ENCODE measurements at places on chromosomes 4 and X.
A peak's percentile ranks its signal among the peaks of the same experiment; 100 is the strongest.

DNA sequence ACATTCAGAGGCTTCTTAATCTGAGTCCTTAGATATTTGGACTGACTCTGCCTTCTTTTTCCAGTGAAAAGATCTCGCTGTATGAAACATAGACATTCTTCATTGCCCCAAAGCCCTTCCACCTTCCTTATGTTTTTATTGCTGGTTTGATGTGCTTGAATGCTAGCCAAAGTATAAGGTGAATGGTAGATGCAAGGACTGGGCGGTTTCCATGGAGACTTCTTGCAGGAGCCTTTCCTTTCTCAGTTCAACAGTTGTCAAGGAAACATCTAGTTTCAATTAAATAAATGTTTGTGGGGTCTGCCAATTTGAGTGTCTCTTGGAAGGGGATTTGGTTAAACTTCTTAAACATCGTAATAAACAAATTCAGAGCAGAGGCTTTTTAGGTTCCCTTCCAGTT, 46.0 kb downstream of the REPS2 start:
- DNase-seq, result no peak

DNA sequence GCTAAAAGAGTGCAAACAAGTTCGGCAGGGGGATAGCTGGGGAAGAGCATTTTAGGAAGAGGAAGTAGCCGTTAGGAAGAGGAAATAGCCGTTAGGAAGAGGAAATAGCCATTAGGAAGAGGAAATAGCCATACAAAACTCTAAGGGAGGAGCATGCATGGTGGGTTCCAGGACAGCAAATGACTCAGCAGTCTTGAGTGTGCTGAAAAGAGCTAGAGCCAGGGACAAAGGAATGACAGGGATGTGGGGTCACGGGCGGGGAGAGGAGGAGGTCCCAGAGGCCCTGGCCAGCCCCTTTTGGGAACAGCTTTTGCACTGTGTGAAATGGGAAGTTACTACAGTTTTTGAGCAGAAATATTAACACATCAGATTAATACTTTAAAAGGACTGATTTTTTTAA, 882.6 kb downstream of the TRIML1 start:
- DNase-seq, result no peak

- no peak for DNase-seq
Observed at GRCh38 chr4:173135241-173135847, 33.3 kb upstream of the GALNT7 start.

- no peak for DNase-seq
Observed at GRCh38 chr4:53009824-53010223, 147.7 kb downstream of the RASL11B start.

GRCh38 chr4:40299126-40299525, 36.0 kb upstream of the CHRNA9 start:
- DNase-seq, result no peak

GRCh38 chr4:154082760-154083535, 294.1 kb upstream of the SFRP2 start:
- no peak for DNase-seq

DNA sequence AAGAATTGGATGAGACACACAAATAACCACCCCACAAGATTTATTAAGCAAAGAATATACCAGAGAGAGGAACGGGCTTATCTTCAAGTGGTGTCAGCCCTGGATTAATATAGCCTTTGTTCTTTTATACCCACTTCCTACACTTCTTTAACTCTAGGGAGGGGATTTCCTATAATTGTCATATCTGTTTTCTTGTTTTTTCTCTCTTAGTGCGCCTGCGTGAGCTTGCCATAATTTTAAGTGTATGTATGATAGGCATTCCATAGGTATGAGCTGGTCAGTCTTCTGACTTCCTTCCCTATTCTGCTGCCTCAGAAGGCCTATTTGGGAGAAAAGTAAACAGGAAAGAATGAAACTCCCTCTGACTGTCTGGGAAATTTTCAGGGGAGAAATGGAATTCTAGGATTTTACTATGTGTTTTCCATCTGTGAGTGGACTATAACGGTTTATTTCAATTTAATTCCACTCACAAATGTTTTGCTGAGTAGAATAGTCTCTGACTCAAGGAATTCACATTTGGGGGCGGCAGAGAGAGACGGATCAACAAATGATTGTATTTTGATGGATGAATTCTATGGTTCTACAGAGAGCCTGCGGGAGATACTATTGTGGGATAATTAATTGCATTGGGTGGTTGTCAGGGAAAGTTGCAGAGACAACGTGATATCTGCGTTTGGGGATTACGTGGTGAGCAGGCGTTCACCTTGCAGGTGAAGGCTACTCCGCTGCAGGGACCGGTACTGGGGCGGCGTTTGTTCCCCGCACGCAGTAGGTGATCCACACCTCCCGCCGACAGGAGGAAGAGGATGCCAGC, 626 bp upstream of the CEP135 start:
- peak; percentile 71 for DNase-seq

DNA sequence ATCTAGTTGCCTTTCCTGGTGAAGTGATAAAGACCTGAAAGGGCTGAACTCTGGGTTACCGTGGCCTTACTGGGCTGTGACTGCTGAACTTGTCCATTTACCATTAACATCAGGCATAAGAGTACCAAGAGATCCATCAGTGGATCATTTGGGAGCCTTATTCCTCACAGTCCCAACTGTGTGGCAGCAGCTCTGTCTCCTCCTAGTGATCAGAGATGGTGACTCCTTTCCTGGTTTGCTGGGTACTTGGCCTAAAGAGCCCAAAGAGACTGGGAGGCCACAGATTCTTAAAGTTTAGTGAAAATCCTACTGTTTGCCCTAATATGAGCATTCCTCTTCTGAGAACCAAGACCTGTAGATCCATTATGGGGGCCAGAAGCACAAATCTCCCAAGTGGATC, 56.3 kb upstream of the ATP6AP2 start:
- DNase-seq, result no peak

DNA sequence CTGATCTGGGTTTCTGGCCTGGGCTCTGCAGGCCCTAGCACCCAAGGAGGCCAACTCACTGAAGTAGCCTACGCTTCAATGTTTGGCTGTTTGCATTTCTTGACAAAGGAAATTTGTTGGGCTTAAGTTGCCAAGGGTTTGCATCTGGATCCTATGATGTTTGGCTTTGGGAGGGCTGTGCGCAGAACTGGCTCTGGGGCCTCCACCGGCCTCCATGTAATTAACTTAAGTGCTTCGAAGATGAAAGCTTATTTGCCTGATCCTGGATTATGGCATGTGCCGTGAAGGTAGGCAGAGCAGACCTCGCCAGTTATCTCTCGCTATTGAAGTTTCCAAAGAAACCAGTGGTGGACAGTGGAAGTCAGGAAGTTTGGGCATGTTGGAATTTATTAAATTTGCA, 124.3 kb upstream of the STX18 start:
- DNase-seq, result no peak

GRCh38 chrX:122582975-122583305, 601.1 kb upstream of the GRIA3 start:
- DNase-seq, result no peak

- DNase-seq, result peak; percentile 26
Observed at GRCh38 chr4:18593297-18594002, 571.9 kb upstream of the LCORL start.

- no peak for DNase-seq
Observed at GRCh38 chr4:76882630-76883029, 15.3 kb downstream of the SOWAHB start.

GRCh38 chrX:31603411-31604120, 531.7 kb upstream of the FTHL17 start:
- no peak for DNase-seq

GRCh38 chr4:3029464-3029863, 44.9 kb downstream of the HTT-AS start:
- DNase-seq, result no peak

- no peak for DNase-seq
Observed at GRCh38 chr4:180674619-180675358, 1568.4 kb upstream of the TENM3 start.

DNA sequence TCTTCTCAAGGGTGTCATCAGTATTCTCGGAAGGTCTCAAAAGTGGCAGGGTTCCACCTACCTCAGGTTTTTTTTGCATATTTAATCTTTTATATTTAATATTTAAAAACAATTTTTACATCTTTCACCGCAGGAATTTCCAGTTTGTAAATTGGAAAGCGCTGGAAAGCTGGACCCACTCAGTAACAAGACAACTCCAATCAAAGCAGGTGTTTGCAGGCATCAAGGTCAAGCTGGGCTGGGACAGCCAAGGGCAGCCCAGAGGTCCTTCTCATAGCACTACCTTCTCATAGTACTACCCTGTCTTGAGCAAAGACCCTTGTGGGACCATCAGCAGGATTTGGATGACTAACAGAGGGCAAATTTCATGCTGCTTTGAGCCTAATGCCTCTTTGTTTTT, 160.1 kb downstream of the TET2 start:
- no peak for DNase-seq

GRCh38 chr4:105632599-105632998, 75.9 kb downstream of the INTS12 start:
- DNase-seq, result no peak

- no peak for DNase-seq
Observed at GRCh38 chr4:28350485-28350884, 1489.8 kb downstream of the STIM2 start.
